ENCODE measurements at places on chromosomes 16 and 17.

DNA sequence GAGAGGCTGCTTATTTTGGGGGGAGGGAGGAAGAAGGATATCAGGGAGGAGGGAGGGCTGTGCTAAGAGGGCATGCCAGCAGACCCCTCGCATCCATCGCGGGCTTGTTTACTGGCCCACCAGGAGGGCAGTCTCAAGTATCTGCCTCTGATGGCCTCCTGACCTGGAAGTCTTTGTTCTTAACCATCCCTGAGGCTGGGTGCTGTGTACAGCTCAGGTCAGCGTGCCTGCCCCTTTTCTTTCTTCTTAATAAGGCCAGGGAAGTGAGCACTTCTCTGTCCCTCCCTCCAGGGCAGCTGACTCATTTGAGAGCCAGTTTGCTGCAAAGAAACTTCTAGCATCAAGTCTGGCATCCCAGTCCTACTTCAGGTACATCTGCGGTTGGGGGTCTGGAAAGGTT, 157.0 kb downstream of the CCDC182 start:
- no peak for DNase-seq

- no peak for DNase-seq
These were observed 24.9 kb upstream of the RHOT1 start for GRCh38 chr17:32117399-32117798.

GRCh38 chr17:44221084-44221861, 1.8 kb upstream of the UBTF start:
- DNase-seq, result no peak

DNA sequence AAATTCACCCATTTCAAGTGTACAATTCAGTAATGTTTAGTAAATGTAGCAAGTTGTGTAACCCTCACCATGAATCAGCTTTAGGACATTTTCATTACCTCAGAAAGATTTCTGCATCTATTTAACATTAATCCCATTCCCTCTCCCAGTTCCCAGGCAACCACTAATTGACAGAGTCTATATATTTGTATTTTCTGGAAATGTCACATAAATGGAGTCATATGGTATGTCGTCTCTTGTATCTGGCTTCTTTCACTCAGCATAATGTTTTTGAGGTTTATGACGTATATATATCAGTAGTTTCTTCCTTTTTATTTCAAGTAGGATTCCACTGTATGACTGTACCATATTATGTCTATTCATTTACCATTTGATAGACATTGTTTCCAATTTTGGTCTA, 199.8 kb downstream of the CYB561 start:
- peak; percentile 87 for DNase-seq

DNA sequence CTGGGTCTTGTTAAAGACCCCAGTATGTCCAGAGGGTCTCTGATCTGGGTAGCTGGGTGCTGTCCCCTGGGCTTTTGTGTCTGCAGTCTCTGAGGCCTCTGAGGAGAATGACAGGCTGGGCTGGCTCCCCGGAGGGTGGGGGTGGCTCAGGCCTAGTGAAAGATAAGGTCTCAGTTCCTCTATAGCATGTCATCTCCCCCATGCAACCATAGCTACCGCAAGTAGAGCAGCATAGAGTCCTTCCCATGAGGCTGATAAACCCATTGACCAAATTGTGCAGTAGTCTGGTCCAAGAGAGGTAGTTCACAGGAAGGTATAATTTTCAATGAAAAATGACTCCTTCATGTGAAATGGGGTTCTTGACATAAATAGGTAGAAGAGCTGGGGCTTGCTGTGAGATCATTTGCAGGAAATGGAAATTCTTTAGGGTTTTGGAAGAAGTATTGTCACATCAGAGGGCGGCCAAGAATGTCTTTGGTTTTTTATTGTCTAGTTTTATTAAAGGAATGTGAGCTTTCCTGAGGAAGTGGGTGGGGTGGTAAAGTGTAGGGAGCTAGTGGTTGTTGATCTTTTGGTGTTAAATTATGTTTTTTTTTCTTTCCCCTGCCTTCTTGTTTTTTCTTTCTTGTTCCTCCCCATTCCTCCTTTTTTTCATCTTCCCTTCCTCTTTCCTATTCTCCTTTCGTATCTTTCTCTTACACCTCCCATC, 21.0 kb downstream of the SLC7A6OS start:
- no peak for DNase-seq

- DNase-seq, result no peak
These were observed 12.1 kb upstream of the NLRC5 start for GRCh38 chr16:56977216-56977615.

DNA sequence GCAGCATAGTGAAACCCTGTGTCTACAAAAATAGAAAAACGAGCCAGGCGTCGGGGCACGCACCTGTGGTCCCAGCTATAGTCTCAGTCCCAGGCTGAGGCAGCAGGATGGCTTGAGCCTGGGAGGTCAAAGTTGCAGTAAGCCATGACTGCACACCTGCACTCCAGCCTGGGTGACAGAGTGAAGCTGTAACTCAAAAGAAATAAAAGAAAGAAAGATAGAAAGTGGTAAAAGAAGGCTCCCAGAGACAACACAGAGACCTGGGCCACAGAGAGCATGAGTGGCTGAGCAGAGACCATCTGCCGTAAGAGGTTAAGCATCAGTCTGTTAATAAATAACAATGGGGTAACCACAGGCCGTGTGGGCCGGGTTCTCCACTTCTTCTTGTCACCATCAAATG, 15.3 kb upstream of the HEXD start:
- DNase-seq, result no peak

DNA sequence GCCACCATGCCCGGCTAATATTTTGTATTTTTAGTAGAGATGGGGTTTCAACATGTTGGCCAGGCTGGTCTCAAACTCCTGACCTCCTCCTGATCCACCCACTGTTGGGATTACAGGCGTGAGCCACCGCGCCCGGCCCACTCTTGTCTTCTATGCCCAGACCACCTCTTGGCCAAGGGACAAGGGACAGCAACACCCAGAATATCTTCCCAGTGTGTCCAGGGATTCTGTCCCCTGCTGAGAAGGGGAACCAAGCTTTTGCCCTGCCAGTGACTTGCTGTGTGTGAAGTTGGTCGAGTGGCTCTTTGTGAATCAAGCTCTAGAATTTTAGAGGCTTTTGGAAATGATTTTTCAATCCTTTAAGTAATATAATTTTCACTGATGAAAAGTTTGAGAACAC, 1.7 kb upstream of the MPO start:
- no peak for DNase-seq

- DNase-seq, result no peak
These were observed 37.1 kb downstream of the NXPH3 start for GRCh38 chr17:49612726-49613125.

GRCh38 chr17:16446338-16446983, 31.1 kb downstream of the TRPV2 start:
- DNase-seq, result no peak

- no peak for DNase-seq
These were observed 40.4 kb downstream of the CFDP1 start for GRCh38 chr16:75392906-75393305.

- DNase-seq, result no peak
These were observed 25.3 kb downstream of the SF3B3 start for GRCh38 chr16:70548936-70549335.

DNA sequence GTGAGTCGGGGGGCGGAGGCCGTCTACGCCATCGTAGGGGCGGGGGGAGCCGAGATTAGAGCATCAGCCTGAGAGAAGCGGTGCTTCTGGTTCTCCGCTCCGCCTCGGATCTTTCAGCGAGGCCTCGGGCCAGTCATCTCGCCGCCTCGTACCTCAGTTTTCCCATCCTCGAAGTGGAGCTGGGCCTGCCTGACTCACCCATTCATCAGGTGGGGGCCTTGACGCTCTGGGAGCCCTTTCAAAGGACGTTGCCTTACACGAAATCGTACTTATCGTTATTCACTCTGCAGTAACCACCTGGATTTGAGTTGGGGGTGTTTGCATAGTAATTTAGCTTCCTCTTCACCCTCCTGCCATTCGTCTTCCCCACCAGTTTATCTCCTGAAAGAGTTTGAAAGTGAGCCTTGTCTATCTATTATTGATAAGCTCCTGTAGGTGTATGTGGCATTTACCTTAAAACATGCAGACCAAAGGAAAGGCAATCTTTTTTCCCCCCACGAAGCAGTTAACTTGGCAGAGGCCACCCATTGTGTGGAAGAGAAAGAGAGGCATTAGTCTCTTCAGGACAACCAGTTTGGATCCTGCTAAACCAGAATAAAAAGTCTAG, 674 bp downstream of the TAF15 start:
- no peak for DNase-seq

GRCh38 chr16:440627-441026, 15.2 kb downstream of the RAB11FIP3 start:
- no peak for DNase-seq

- DNase-seq, result no peak
These were observed 12.0 kb downstream of the LITAFD start for GRCh38 chr16:8893976-8894690.

All from fibroblast of skin of left quadriceps (primary cell).